ENCODE measurements at places on chromosomes 7 and 10.

DNA sequence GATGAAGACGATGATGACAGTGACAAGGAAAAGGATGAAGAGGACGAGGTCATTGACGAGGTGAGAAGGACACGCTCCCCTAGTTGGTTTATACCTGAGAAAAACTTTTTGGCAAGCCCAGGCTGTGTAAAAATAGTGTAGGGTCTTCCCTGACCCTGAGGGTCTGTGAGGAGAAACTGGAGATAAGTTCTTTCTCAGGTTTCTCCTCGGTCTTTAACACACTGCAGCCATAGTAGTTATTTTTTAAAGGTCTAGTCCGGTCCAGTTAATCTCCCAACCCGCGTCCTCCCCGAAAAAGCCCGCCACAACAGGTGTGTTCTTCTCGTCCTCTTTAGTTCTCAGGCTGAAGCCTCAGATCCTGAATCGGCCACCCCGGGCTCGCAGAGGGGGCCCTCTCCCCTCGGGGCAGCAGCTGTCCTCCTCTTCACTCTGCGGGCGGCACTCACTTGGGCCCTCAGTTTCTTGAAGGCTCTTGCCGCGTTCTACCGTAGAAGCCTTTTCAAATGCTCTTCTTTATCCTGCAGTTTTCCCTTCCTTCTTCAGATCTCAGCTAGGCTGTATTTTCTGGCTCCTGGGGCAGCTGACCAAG lies 411 bp downstream of the BCCIP start:
- peak; percentile 26 for DNase-seq

DNA sequence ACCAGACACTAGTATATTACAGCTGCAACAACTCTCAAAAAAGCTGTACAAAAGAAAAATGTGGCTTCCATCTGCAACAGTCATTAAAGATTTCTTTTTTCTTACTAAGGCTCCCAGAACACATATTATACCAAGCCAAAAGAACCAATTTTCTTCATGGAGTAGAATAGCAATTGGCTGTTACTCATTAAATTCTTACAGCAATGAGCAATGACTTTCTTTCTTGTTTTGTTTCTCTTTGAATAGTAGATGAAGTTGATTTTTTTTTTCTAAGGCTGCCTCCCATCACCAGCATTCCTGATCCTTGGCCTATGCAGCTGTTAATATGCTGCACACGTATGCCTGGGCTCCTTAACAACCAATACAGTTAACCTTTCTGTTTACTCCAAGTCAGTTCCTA lies 36.6 kb upstream of the SPOCK2 start:
- DNase-seq: no peak

DNA sequence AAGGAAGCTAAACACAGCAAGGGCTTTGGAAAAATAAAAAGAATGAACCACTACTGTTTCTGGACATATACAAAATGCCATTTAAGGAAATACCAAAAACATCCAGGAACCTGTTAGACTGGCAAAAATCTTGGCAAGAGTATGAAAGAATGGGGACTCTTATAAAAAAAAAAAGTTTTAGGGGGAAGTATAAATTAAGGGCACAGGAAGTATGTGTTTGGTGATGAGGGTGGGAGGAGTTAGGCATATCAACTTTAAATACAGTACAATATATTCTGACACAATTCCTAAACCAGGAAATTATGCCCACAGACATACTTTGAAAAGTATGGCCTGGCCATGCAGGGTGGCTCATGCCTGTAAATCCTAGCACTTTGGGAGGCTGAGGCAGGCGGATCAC lies 74.2 kb downstream of the WAPL start:
- no peak for DNase-seq

DNA sequence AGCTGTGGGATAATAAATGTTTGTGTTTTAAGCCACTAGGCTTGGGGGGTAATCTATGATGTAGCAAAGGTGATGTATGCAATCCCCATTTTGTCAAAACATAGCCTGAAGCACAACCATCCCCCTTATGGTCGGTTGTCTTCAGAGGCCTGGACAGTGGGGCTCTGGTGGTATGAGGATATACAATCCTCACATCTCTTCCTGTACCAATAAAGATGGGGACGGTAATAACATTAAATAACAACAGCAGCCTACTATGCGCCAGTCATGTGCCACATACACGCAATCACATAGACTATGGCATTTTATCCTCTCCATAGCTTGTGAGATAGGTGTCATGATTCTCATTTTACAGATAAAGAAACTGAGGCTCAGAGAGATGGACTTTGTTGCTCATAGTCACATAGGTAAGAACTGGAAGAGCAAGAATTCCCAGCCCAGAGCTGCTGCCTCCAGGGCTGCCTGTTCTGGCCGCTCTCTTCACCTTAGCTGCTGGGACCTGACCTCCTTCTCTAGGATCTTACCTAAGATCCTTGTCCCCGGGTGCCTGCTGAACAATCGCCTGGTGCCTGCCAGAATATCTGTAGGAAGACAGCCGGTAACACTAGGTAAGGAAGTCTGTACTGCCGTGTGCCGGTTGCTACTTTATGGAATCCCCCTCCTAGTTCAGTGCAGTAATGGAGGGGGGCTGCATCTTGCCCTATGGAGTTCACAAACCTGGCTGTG lies 108.6 kb downstream of the ARHGAP22 start:
- DNase-seq: no peak

GRCh38 chr7:24372961-24373955 lies 89.3 kb downstream of the NPY start:
- no peak for DNase-seq

GRCh38 chr7:42035210-42035609 lies 201.8 kb downstream of the GLI3 start:
- DNase-seq: no peak

DNA sequence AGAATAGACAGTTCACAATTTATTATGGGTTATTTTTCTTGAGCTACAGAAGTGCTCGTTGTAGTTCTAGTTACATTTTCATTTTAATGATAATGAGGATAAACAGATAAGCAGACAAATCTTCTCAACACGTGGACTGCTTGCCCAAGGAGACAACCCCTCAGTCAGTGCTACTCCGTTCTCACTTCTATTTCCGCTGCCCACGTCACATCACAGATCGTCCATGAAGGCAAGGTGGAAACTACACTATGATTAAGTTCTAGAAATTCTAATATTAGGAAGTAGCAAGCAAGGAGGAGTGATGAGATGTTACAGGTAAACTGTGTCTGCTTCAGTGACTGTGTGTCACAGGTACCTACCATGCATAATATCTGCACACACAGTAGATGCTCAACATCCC lies 210.5 kb downstream of the CHCHD3 start:
- DNase-seq: no peak

- DNase-seq: no peak
Observed at GRCh38 chr10:4847561-4848355, 21.8 kb downstream of the AKR1E2 start.

DNA sequence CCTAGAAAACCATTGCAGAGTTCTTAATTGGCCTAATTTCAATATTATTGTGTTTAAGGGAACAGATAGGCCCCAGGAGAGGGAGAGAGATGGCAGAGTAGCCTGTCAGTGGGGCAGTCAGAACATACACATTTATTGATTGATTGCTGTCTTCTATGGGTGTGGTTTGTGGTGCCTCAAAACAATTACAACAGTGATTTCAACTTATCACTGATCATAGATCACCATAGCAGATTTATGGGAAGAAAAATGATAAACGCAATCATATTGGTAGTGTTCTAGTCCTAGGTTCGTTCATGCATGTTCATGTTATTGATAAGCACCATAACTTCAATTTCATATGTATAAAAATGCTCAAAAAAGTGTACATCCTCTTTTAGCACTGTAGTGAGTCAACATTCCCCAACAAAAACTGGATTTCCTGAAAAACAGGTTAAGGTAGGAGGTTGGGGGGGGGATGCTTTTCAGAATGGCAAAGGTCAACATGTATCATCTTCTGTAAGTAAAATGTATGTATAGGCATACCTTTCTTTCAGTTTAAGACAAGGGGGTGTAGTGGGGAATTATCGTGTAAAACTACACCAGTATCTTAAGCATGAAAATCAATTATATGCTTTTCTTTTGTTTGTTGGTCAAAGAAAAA lies 1.1 kb upstream of the TNKS2 start:
- no peak for DNase-seq

DNA sequence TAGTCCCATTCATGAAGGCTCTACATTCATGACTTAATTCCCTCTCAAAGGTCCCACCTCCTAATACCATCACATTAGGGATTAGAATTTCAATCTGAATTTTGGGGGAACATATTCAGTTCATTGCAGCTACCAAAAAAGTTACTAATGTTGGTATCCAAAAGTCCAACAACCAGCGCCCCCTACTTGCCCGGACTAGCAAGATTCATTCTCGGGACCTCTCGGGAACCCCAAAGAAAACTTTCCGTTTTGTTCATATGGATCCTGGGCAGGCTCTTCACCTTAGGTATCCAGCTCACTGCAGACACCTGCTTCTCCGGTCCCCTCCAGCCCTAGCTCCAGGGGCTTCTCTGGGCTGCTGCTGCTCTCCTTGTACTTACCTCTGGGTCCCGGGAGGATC lies 8.9 kb upstream of the GRK5 start:
- no peak for DNase-seq

DNA sequence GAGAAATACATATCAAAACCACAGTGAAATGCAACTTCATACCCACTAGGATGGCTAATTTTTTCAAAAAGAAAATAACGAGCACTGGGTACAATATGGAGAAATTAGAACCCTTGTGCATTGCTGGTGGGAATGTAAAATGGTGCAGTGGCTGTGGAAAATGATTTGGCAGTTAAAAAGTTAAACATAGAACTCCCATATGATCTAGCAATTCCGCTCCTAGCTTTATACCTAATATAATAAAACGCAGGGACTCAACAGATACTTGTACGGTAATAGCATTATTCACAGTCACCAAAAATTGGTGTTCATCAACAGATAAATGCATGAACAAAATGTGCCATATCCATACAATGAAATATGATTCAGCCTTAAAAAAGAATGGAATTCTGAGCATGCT lies 58.8 kb upstream of the PLPP4 start:
- DNase-seq: no peak

DNA sequence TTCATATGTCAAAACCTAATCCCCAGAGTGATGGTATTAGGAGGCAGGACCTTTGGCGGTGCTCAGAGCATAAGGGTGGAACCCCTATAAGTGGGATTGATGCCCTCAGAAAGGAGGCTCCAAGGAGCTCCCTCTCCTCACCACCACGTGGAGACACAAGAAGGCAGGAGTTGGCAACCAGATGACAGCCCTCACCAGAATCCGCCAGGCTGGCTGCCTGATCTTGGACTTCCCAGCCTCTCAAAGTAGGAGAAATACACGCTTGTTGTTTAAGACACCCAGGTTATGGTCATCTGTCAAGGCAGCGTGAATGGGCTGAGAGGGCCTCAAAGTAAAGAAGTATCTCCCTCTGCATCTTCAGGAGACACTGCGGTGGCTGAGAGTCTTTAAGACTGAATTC lies 187.7 kb downstream of the TNS3 start:
- DNase-seq: no peak

DNA sequence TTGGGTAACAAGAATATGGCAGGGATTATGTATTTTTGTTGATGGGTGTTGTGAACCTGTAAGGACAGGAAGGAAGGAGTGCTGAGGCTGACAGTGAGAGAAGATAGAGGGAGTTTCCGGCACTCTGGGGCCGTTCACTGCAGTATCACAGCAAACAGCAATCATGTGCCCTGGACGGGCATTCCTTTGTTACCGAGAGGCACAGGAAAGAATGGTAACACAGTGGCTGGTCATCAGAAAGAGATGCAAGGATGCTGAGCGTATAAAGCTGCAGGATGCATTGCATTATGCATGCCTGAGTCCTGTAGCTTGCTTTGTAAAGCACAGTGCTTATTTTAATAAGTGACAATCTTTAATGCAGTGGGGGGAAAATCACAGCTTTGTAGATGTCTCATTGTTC lies 286.8 kb downstream of the RPS24 start:
- DNase-seq: no peak

GRCh38 chr10:65284495-65285041 lies 1641.3 kb upstream of the LRRTM3 start:
- DNase-seq: no peak

DNA sequence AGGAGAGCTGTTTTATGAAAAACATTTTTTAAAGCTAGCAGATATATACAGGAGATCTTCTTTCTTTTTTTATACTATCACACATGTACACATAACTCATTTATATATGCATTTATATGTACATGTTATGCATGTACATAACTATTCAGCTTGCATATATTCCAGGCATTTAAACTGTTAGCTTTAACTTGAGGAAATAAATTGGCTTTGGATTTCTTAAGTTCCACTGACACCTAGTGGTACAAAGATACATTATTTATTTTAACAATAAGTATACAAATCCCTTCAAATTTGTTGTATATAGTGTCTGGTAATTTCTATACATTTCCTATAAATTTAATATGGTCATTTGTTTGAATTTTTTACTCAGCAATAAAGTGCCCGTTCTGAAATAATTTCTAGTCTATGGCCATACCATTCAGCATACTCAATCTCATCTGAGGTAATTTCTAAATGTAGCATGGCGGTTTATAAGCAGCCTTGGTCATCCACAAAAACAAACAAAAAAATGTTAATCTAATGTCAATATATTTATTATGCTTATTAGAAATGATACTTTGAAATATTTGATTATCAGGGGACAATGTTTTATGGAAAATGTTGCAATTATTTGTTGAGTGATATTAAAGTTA lies 11.6 kb downstream of the ZDHHC6 start:
- DNase-seq: peak; percentile 64

DNA sequence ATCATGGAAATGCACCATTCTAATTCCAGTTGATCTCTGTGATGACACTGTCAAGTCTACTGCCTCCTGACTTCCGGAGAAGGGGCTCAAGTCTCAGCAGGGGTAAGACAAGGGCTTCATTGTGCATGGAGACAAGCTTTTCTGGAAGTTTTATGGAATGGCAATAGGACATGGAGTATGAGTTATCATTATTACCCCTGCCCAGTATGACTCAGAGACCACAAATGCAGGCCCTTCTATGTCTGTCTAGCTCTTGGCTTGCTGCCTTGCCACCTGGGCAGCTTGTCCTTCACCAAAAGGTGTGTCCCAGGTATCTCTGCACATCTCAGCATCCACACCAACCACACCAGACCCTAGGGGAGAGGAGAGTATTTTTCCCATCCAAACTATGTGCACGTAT lies 34.9 kb upstream of the KIAA1217 start:
- DNase-seq: no peak

GRCh38 chr10:92242910-92243671 lies 47.8 kb downstream of the CPEB3 start:
- peak; percentile 72 for DNase-seq

DNA sequence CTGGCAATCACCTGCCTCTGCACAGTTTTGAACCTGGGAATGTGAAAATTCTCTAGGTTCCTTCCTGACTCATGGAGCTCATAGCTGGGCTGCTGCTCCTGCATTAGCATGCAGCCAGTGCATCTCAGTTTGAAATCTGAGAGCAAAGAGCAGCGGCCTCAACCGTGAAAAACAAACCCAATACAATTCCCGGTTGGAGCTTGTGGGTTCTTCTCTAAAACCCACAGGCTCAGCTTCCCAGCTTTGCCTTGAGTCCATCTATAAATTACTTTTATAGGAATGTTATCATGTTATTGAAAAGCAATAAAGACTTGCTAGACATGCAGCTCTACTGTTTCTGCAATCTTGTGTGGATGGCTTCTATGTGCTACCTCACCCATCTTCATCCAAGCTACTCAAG lies 191.7 kb downstream of the CXCL12 start:
- no peak for DNase-seq

GRCh38 chr7:94029976-94030375 lies 25.8 kb upstream of the BET1 start:
- DNase-seq: no peak

- DNase-seq: peak; percentile 91
Observed at GRCh38 chr7:143284591-143285469, at the start of gene TMEM139. TMEM139 (plus strand) TSS chr7:143284958; CDS start chr7:143285958, 1,000 bp downstream.

GRCh38 chr10:15439341-15439842 lies 68.3 kb upstream of the FAM171A1 start:
- DNase-seq: peak; percentile 30

- DNase-seq: no peak
Observed at GRCh38 chr10:112858986-112859651, 90.9 kb upstream of the TCF7L2 start.

Measured in ACHN (cell line).